ENCODE measurements at places on chromosomes 12 and 14. TPM values are rescaled to one million over a fixed set of nuclear protein-coding genes. Genes with fewer than 3 reads are reported as not detected.
A peak's percentile ranks its signal among the peaks of the same experiment; 100 is the strongest.

The CISTR gene
- total RNA-seq = not detected

The ANO2 gene
- total RNA-seq = not detected

The P2RX2 gene
- total RNA-seq = not detected

The SLC35E3 gene
- 11.2 TPM for total RNA-seq

The PRB2 gene
- total RNA-seq = not detected

The BCL11B gene
- total RNA-seq = 206 TPM

The SPIC gene
- total RNA-seq = not detected

The NINJ2 gene
- total RNA-seq = 0.85 TPM

DNA sequence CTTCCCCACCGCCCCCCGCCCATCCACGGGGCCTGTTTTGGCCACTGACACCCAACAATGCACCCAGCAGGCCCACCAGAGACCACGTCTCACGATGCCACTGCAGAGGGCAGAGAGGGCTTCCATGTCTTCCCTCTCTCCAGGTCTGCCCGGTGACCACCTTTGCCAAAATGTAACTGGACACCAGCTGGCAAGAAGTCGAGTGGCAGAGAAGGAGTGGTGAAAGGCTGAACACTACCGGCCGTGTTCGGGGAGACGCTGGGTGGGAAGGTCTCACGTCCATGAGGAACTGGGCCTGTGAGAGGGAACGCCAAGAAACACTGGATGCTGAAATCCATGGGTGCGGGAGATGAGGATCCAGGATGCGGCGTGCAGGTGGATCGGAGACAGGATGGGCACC lies 308.2 kb downstream of the ADGRD1 start:
- H3K27me3 ChIP-seq = peaks cover 5% of the 10 kb centered on the region
- H3K4me1 ChIP-seq = no peaks in the 10 kb centered on the region
- H3K4me3 ChIP-seq = no peak overlapping the region
- no peaks in the 10 kb centered on the region for H3K36me3 ChIP-seq
- no peak for DNase-seq

GRCh38 chr12:68157380-68157779 lies 2.2 kb downstream of the IFNG start:
- peaks cover 15% of the 10 kb centered on the region for H3K4me1 ChIP-seq
- no peaks in the 10 kb centered on the region for H3K36me3 ChIP-seq
- H3K27ac ChIP-seq = no peak overlapping the region
- H3K27me3 ChIP-seq = no peaks in the 10 kb centered on the region
- DNase-seq = no peak

- no peak overlapping the region for H3K27ac ChIP-seq
- no peaks in the 10 kb centered on the region for H3K36me3 ChIP-seq
- DNase-seq = peak; percentile 36
- H3K4me3 ChIP-seq = no peak overlapping the region
These were observed 25.5 kb upstream of the FBXO34 start for GRCh38 chr14:55245657-55246268.

- no peaks in the 10 kb centered on the region for H3K27me3 ChIP-seq
- DNase-seq = no peak
- H3K4me3 ChIP-seq = no peak overlapping the region
- peaks cover 11% of the 10 kb centered on the region for H3K4me1 ChIP-seq
These were observed 113.1 kb upstream of the FKBP4 start for GRCh38 chr12:2681450-2682205.

DNA sequence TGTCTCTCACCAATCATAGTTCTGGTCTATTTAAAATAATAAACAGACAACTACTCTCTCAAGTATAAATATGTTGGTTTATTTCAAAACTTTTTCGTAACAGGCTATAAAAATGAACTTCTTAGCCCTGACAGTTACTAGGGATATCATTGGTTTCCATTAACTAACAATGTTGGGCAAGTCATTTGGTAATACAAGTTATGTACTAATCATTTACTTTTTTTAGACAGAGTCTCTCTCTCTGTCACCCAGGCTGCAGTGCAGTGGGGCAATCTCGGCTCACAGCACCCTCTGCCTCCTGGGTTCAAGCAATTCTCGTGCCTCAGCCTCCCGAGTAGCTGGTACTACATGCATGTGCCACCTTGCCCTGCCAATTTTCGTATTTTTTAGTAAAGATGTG lies 14.6 kb upstream of the KANSL2 start:
- H3K4me3 ChIP-seq = no peak overlapping the region
- no peak for DNase-seq
- no peaks in the 10 kb centered on the region for H3K27me3 ChIP-seq
- no peaks in the 10 kb centered on the region for H3K4me1 ChIP-seq
- H3K27ac ChIP-seq = no peak overlapping the region

DNA sequence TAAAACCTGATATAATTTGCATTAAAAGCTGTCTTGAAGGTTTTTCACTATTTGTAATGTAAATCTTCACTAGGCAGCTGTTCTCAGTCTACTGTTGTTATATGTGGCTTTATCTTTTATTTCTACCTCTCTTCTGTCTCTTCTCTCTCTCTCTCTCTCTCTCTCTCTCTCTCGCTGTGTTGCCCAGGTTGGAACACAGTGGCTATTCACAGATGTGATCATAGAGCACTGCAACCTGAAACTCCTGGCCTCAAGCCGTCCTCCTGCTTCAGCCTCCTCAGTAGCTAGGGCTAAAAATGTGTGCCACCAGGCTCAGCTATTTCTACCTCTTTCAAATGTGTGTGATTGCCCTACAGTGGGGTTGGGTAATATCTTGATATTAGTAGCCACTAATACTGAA lies 21.1 kb downstream of the FUT8 start:
- no peak overlapping the region for H3K27ac ChIP-seq
- peaks cover 61% of the 10 kb centered on the region for H3K4me1 ChIP-seq
- DNase-seq = no peak
- peaks cover 43% of the 10 kb centered on the region for H3K36me3 ChIP-seq
- H3K27me3 ChIP-seq = no peaks in the 10 kb centered on the region

DNA sequence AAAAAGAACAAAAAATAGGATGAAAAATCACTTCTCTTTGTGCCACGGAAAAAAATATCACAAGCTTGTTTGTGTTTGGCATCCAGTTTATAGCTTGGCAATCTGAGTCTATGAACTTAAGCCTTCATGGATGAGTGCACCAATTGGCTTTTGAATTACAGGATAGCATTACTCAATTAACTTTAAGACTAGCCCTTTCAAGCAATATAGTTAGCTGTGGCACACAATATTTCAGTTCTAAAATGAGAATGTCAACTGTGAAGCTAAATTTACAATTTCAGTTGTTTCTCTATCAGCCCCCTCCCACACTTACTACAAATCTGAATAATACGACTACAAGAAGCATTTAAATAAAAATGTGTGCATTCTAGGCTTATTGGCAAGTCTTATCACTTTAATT lies 8.3 kb downstream of the RERG start:
- no peak overlapping the region for H3K4me3 ChIP-seq
- H3K36me3 ChIP-seq = no peaks in the 10 kb centered on the region
- peaks cover 14% of the 10 kb centered on the region for H3K27me3 ChIP-seq

GRCh38 chr14:68014771-68015170 lies 195.2 kb downstream of the RAD51B start:
- no peaks in the 10 kb centered on the region for H3K27me3 ChIP-seq
- H3K27ac ChIP-seq = no peak overlapping the region
- no peak for DNase-seq
- H3K36me3 ChIP-seq = no peaks in the 10 kb centered on the region

DNA sequence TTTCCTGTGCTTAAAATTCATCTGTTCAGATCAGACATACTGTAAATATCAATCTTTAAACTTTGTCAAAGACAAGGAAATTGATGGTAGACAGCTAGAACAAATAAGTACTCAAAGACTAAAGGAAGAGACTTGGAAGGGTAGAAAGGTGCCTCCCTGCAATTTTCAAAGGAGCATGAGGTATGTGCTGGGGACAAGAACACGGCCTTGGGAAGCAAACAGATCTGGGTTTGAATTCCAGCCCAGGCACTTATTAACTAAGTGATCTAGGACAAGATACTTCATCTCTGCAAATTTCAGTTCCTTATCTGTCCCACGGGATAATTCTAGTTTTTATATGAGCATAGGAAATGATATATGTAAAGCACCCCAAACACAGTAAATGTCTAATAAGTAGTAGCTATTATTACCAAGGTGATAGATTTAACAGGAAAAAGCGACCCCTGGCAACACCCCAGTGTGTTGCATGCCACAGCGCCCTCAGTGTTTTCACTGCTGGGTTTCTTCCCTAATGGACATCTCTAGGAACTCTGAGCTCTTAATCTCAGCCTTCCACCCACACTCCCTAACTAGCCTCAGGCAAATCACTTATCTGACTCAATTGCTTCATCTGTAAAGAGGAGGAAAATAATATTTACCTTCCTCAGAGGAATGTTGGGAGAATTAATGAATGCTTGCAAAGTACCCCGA lies 44.7 kb upstream of the BMP4 start:
- H3K36me3 ChIP-seq = no peaks in the 10 kb centered on the region
- H3K4me1 ChIP-seq = no peaks in the 10 kb centered on the region
- H3K27ac ChIP-seq = no peak overlapping the region
- no peak overlapping the region for H3K4me3 ChIP-seq
- DNase-seq = no peak

GRCh38 chr12:42426746-42427145 lies 100.8 kb downstream of the PPHLN1 start:
- DNase-seq = no peak
- no peaks in the 10 kb centered on the region for H3K4me1 ChIP-seq
- peaks cover 18% of the 10 kb centered on the region for H3K36me3 ChIP-seq
- H3K4me3 ChIP-seq = no peak overlapping the region
- H3K27me3 ChIP-seq = no peaks in the 10 kb centered on the region
- no peak overlapping the region for H3K27ac ChIP-seq

GRCh38 chr12:70730675-70731180 lies 93.5 kb upstream of the PTPRB start:
- H3K27me3 ChIP-seq = no peaks in the 10 kb centered on the region
- no peaks in the 10 kb centered on the region for H3K36me3 ChIP-seq
- peak overlapping the region; percentile 77 for H3K27ac ChIP-seq

GRCh38 chr12:124518051-124518932 lies 49.1 kb downstream of the NCOR2 start:
- peak overlapping the region; percentile 18 for H3K4me3 ChIP-seq
- peaks cover 32% of the 10 kb centered on the region for H3K4me1 ChIP-seq
- H3K27ac ChIP-seq = no peak overlapping the region
- no peaks in the 10 kb centered on the region for H3K27me3 ChIP-seq
- DNase-seq = no peak
- peaks cover 8% of the 10 kb centered on the region for H3K36me3 ChIP-seq

GRCh38 chr12:103241184-103241583 lies 254.6 kb downstream of the C12orf42 start:
- no peak for DNase-seq
- no peak overlapping the region for H3K4me3 ChIP-seq

- H3K4me1 ChIP-seq = no peaks in the 10 kb centered on the region
- no peak overlapping the region for H3K4me3 ChIP-seq
- H3K36me3 ChIP-seq = no peaks in the 10 kb centered on the region
These were observed 44.9 kb downstream of the ESRRB start for GRCh38 chr14:76420827-76421226.

DNA sequence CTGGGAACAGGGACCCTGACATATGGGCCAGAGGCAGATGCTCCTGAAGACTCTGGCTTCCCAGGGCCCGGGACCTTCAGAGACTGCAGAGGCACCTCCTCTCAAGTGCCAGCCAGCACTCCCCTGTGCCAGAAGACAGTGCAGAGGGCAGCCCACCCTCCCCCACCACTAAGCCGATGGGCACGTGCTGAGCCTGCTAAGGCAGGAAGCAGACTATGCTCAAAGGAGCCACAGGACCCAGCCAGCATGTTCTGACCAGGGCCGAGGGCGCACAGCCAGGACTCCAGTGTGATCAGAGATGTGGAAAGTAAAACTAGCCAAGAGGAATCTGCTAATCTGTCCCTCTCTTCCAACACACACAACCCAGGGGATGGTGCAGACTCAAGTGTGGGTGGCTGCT lies 29.8 kb downstream of the DIO3 start:
- H3K36me3 ChIP-seq = no peaks in the 10 kb centered on the region
- no peak for DNase-seq
- no peaks in the 10 kb centered on the region for H3K27me3 ChIP-seq

DNA sequence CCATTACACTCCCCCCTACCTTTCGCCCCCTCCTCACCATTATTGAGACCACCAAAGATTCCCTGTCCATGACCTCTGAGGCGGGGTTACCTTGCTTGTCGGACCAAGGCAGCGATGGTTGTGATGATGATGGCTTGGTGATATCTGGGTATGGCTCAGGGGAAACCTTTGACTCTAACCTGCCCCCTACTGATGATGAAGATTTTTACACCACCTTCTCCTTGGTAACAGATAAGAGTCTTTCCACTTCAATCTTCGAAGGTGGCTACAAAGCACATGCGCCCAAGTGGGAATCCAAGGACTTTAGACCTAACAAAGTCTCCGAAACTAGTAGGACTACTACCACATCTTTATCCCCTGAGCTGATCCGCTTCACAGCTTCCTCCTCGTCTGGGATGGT lies 350.2 kb downstream of the DIO2 start:
- DNase-seq = no peak
- no peak overlapping the region for H3K27ac ChIP-seq
- H3K4me3 ChIP-seq = no peak overlapping the region
- H3K4me1 ChIP-seq = no peaks in the 10 kb centered on the region
- H3K36me3 ChIP-seq = no peaks in the 10 kb centered on the region
- H3K27me3 ChIP-seq = no peaks in the 10 kb centered on the region

DNA sequence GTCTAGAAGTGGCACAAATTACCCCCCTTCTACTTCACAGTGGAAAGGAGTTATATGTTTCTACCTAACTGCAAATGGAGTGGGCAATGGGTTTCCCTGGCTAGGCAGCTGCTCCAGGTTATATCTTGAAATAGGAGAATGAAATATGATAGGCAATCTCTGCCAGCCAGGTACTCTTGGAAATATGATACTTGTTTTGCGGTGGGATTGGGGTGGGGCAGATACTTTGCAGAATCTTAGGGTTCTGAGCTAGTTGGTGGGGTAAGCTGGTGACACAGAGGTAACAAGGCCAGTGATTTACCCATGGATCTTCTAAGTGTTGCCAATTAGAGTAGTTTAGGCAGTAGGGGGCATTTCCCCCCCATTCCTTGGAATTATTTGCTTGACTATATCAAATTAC lies 140.1 kb downstream of the ATP23 start:
- H3K27ac ChIP-seq = no peak overlapping the region
- H3K27me3 ChIP-seq = peaks cover 57% of the 10 kb centered on the region
- H3K36me3 ChIP-seq = no peaks in the 10 kb centered on the region
- no peak for DNase-seq
- H3K4me3 ChIP-seq = no peak overlapping the region
